Left lung (tissue), 14 donors: ENCODE measurements at places on chromosomes 13 and 19. TPM values are rescaled to one million over a fixed set of nuclear protein-coding genes. Genes with fewer than 3 reads are reported as not detected.
A peak's percentile ranks its signal among the peaks of the same experiment; 100 is the strongest.

ZNF99 gene
- total RNA-seq, result 0.10 TPM

GRCh38 chr13:20439261-20439660, 86.4 kb downstream of the CRYL1 start:
- DNase-seq, result no peak

DIAPH3 gene
- total RNA-seq, result 10.1 TPM

TMEM221 gene
- total RNA-seq, result not detected

ANGPTL8 gene
- total RNA-seq, result not detected

GRCh38 chr13:19586904-19587634, 25.7 kb upstream of the TPTE2 start:
- peak; percentile 84 for DNase-seq

PSG3 gene
- not detected for total RNA-seq

CPT1C gene
- 6.2 TPM for total RNA-seq

GRCh38 chr19:1261538-1261797, 7.7 kb upstream of the CIRBP start:
- no peak for DNase-seq

GRCh38 chr13:110351636-110352420, 44.7 kb downstream of the COL4A2 start:
- no peak for DNase-seq

FCER2 gene
- total RNA-seq, result 0.58 TPM

GRCh38 chr13:35941374-35941773, 189.8 kb downstream of the DCLK1 start:
- DNase-seq, result no peak

DNA sequence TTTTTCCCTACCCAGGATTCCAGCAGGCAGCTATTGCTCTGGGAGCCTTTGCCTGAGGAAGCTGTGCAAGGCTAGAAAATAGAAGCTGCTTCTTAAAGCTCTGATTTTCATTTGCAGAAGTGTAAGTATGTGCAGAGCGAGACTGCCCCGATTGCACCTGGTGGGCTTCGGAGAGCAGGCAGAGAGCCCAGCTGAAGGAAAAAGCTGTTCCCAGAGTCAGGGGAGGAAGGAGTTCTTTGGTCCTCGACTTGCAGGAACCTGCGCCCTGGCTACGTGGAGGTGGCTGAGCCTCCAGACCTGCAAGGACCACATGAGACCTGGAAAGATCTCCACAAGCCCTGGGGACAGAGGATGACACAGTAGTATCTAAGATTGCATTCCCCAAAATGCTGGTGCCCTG, 235.0 kb upstream of the ARGLU1 start:
- DNase-seq, result no peak

- DNase-seq, result no peak
These were observed 753.9 kb downstream of the OLFM4 start for GRCh38 chr13:53782488-53782961.

DNA sequence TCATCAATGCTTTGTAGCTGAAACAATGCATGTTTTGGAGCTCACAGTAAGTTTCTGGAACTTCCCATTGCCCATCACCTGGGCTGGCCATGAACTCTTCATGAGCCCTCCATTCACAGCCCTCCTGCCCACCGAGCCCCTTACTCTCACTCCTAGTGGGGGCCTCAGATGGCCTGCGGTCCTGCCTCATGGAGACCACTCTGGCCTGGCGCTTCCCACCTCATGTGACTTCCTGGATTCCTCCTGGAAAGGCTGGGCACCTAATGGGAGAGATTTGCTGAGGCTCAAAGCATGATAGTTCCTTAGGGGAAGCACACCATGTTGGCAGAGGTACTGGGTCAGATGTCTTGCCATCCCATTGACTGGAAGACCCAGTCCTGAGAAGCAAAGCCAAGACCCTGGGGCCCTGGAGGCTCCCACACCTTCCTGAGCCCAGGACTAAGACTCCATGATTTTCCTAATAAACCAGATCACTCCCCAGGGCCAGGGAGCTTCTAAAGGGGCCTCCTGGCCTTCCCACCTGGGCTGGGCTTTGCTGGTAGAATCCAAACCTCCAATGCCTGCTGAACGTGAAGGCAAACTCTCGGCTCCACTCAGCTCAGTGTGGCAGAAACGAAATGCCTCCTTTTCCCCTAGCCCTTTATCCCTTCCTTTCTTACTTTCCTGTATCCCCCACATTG, 49.4 kb upstream of the ZNF536 start:
- DNase-seq, result no peak

PINLYP gene
- 7.1 TPM for total RNA-seq

GRCh38 chr13:100547791-100548201, 40.8 kb downstream of the GGACT start:
- DNase-seq, result peak; percentile 37

GRCh38 chr13:99159331-99160061, 41.2 kb upstream of the UBAC2 start:
- DNase-seq, result no peak

GRCh38 chr13:94703271-94703670, 9.1 kb downstream of the SOX21 start:
- no peak for DNase-seq

DNA sequence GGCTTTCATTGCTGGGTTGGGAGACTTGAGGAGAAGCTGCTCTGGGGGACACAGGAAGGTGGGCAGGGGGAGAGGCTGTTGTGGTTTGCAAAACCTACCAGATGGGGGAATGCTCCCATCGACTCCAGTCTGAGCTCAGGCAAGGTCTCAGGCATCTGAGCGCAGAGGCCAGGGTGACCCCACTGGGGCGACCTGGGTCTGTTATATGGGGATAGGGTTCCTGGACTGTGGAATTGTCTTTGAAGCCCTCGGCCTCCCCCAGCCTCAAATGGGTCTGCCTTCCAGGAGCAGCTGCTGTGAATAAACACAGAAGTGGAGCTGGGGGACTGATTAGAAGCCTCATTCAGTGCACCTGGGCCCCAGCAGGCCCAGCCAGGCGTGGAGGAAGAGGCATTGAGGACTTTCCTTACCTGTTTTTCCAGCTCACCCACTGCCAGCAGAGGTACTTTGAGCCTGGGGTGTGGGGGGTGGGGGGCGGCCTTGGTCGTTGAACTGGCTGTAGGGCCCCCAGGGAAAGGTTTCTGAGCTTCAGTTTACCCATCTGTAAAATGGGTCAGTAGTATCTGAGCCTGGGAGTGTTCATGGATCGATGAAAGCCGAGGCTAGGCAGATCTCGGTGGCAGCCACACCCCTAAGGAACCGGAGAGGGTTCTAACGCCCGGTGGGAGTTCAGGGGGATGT, 1.4 kb downstream of the CERS4 start:
- no peak for DNase-seq

CRLF1 gene
- 44.7 TPM for total RNA-seq

- no peak for DNase-seq
These were observed 3.0 kb upstream of the RASL11A start for GRCh38 chr13:27267596-27267995.

DNA sequence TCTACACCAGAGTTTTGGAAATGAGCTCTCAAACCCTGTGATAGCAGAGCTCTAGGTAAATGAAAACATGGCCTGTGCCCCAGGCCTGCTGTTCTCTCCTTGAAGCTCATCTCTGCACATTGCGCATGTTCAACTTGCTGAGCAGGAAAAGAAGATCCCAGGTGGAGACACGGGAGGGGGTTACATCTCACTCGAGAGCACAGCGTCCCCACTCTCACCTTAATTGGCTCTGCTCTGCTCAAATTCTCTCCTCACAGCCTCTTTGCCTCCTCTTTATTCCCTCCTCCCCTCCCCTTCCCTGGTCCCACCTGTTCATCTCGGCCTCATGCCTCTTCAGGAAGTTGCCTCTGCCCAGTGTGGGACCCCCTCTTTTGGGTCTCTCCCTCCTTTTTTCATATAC, 44.7 kb downstream of the RGCC start:
- no peak for DNase-seq

KCTD12 gene
- 193 TPM for total RNA-seq

- no peak for DNase-seq
These were observed 3.2 kb upstream of the RASGRP4 start for GRCh38 chr19:38429055-38429810.

ATXN8OS gene
- total RNA-seq, result not detected

DNA sequence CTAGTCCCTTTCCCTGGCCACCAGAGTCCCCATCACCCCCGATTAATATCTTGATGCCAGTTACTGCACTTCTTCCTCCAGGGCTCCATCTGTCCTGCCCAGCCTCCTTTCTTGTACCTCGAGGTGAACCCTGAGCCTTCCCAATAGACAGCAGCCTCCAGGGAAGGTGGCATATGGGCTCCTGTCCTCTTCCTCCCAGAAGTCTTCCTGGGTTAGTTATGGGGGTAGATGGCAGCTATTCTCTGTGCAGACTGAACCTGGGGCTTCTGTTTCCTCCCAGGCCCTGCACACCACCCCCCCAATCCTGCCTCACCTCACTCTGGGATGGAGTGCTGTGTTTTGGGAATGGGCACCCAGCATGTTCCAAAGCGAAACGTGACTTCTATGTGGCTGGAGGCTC, 2.6 kb downstream of the RNF225 start:
- no peak for DNase-seq

GPR32 gene
- not detected for total RNA-seq

DNA sequence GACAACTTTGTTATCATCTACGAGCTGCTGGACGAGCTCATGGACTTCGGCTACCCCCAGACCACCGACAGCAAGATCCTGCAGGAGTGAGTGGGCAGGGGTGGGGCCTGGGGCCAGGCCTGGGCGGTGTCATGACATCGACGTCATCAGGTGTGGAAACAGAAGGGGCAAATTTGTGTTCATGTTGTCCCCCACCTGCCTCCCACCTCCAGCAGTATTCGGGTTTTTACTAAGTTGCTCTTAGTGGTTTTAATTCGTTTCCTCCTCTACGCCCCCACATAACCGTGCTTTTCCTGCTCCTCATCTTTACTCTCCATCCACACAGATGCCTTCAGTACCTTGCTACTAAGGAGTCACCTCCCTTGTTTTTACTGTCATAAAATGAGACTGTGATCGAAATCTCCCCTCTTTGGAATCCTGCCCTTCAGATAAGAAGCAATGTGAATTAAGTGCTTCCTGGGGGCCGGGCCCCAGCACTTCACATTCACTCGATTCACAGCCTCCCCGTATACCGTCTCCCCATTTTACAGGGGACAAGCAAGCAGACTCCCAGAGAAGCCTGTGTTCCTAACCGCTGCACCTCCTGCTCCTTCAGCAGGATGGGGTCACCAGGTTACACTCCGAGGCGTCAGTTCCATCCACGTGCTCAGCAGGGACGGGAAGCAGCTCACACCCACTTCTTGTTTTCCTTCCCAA, 10.5 kb downstream of the AP1M1 start:
- DNase-seq, result no peak

GRCh38 chr13:41848435-41849255, 112.3 kb downstream of the VWA8 start:
- no peak for DNase-seq

- DNase-seq, result no peak
These were observed 68.1 kb upstream of the EDNRB start for GRCh38 chr13:77986713-77987112.

ZNF570 gene
- 4.8 TPM for total RNA-seq

DNA sequence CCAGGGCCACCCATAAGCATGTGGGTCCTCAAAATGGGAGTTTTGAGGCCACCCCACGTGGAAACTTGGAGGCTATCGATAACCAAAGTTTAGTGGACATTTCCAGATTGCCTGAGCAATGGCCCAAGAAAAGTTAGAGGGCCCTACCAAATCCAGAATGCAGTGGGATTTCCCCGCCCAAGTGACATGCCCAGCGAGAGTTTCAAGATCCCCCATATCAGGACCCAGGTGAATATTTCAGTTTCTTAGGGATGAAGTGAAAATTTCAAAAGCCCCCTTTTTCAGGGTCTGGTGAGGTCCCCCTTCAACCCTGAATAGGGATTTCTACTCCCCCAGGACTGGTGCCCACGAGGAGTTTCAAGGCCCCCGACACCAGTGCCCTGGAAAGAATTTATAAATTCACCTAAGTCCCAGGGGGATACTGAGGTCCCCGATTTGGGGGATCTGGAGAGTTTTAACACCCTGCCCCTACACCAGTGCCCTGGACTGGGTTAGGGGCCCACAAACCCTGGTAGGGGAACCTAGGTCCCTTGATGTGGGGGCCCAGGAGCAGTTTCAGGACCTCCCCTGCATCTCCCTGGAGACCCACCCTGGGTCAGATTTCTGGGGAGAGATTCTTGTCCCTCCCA, 695 bp downstream of the BST2 start:
- DNase-seq, result no peak

- DNase-seq, result no peak
These were observed 78.8 kb downstream of the SPRY2 start for GRCh38 chr13:80262051-80262695.

- peak; percentile 70 for DNase-seq
These were observed 27.8 kb upstream of the MIER2 start for GRCh38 chr19:372306-372890.

- DNase-seq, result no peak
These were observed 134.0 kb downstream of the UFM1 start for GRCh38 chr13:38483623-38484022.

DNA sequence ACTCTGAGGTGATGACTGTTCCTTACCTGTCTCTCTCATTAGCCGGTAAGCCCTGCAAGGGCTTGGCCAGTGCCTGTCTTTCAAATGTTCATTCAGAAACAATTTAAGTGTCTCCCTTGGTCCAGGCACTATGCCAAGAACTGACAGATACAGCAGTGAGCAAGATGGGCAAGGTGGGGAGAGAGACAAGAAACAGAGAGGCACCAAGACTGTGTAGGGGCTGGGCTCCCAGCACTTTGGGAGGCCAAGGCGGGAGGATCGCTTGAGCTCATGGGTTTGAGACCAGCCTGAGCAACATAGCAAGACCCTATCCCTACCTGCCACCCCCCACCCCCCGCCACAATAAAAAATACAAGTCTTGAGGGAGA, 1.3 kb upstream of the CCNE1 start:
- DNase-seq, result peak; percentile 30

- no peak for DNase-seq
These were observed 1.9 kb downstream of the TSHZ3 start for GRCh38 chr19:31347354-31347753.
